ENCODE measurements at places on chromosomes 6 and 20.

DNA sequence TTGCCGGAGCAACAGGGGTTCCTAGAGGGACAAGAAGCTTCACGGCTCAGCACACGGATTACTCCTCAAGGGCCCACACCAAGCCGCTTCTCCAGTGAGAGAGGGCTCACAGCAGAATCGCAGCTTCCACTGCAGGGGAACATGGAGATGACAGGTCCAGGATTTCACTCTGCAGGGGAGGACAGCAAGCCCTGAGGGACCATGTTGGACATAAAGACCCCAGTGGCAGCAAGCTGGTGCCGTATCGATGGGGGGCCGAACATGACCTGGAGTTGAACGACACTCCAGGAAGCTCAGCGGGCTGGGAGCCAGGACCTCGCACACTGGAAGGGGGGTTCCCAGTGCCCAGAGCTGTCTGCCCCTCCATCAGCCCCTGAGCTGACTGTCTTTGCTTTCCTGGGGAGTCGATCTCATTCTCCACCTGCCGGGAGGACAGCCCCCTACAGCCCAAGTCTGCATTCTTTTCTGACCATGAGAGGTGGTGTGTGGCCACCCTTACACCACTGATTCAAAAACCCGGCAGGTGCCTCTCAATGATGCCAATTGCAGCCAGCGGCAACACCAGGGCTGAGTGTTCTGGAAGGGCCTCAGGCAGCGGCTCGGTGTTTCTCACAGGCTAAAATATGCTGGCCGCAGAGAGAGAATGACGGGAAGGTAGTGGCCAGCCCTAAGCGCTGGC, 194.5 kb upstream of the CDH4 start:
- DNase-seq = no peak

DNA sequence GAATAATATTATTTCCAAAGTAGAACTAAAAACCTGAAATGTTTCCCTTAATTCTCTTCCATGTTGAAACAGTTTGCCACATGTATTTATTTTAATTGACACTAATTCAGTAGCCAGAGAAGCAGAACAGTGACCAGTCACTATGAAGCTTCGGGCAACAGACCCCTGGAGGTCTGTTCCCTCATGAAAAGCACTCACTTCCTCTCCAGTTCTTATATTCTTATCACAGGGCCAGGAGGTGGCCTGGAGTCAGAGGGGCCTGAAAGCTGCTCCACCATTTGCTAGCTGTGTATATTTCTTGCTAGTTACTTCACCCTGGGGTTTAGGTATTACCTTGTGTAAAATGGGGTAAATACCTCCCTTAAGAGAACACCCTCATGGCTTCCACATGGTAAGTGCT, 49.1 kb downstream of the MAP7 start:
- DNase-seq = no peak

GRCh38 chr6:30470968-30471367, 18.3 kb upstream of the HLA-E start:
- DNase-seq = no peak

GRCh38 chr20:47231382-47232039, 125.0 kb downstream of the ZMYND8 start:
- DNase-seq = no peak

- DNase-seq = no peak
Observed at GRCh38 chr20:40688129-40689099, 622 bp downstream of the MAFB start.

DNA sequence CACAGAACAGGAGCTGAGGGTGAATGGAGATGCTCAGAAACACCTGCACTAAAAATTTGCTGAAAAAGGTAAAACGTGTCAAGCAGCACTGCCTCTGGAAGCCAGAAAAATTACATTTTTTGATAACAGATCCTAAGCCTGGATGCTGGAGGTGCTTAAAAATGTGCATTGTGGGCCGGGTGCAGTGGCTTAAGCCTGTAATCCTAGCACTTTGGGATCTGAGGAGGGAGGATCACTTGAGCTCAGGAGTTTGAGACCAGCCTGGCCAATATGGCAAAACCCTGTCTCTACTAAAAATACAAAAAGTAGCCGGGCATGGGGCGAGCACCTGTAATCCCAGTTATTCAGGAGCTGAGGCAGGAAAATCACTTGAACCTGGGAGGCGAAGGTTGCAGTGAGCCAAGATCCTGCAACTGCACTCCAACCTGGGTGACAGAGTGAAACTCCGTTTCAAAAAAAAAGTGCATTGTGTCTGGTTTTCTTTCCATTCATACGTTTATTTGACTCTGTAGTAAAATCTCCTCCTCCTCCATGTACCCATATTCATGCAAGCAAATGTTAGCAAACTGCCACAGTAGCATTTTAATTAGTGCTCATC, 587 bp upstream of the BTN3A1 start:
- no peak for DNase-seq

DNA sequence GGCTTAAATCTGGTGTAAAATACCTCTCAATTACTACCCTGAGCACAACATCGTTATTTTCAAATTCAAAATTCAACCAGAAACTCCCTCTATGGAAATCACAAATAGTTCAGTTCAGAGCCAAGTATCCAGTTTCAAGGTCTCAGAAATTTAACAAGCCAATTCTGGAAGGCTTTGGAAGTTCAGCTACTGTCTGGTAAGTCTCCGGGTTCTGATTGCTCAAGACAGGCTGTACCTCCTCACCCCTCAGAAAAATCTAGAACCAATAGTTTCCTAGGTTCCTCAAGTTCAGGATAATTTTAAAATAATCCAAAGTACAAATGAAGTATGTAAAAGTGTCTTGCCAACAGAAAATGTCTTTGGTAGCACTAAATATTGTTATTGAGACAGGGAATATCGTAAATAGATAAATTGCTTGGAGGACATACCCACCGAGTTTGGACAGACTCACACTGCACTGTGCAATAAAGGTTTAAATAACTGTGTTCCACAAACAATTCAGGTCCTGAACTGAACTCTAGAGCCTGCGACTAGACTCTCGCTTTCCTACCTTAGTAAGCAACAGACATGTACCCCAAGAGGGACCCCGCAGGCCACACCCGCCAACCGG, 729 bp downstream of the ATG5 start:
- no peak for DNase-seq

GRCh38 chr6:21845439-21846140, 252.0 kb downstream of the SOX4 start:
- no peak for DNase-seq

DNA sequence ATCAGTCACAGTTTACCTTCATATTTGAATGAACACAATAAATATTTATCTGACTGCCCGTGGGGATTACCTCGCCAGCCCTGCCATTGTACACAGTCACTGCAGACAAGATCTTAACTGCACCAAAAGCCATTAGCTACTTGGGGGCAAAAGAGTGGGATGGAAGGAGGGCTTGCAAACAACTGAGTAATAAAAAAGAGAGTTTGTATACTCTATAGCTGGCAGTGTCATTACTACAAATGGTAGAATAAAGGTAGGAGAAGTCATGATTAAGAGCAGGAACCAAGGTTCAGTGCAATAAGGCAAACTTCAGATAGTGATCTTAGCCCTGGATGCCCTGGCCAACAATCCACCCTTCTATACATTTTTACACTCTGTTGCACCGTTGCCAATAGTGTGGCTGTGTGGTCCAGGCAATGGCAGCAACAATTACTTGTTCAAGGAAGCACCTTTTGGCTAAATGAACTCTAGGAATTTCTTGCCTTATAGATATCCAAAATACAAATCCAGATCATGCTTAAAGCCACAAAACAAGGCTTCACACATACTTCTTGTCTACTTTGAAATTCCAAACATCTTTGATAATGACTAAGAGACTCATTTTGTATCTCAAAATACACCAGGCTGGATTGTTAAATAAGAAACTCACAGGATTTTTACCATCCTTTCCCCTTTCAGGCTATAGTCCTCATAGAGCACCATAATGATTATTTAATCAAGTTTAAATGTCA, 955.4 kb upstream of the ADGRB3 start:
- DNase-seq = no peak

GRCh38 chr20:9629831-9630230, 115.4 kb downstream of the LAMP5 start:
- no peak for DNase-seq

DNA sequence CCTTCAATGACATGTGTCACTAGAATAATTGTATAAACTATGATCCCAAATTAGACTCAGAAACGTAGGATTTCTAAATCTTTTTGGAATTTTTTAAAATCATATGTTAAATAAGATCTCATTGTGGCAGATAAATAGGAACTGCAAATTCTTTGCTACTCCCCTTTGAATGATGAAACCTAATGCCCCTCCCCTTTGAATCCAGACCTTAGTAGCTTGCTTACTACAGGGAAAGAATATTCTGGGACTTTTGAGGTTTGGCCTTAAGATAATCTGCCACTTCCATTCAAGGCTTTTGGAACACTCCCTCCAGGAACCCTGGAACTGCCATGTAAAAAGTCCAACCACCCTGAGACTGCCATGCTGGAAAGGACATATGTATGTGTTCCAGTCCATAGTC, 7.1 kb downstream of the TDP2 start:
- no peak for DNase-seq

GRCh38 chr6:56856036-56856580, 98.8 kb upstream of the BEND6 start:
- DNase-seq = no peak

DNA sequence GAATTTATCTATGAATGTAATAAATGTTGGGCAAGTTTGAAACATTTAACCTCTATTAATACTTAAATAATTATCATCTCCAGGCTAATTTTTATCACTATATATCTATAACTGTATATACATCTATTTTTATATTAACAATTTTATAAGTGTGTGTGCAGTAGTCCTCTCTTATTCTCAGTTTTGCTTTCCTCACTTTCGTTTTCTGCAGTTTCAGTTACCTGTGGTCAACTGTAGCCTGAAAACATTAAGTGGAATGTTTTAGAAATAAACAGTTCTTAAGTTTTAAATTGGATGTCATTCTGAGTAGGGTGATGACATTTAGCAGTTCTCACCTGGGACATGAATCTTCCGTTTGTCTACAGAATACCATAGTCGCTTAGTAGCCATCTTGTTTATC, 379.4 kb upstream of the MAN1A1 start:
- no peak for DNase-seq

DNA sequence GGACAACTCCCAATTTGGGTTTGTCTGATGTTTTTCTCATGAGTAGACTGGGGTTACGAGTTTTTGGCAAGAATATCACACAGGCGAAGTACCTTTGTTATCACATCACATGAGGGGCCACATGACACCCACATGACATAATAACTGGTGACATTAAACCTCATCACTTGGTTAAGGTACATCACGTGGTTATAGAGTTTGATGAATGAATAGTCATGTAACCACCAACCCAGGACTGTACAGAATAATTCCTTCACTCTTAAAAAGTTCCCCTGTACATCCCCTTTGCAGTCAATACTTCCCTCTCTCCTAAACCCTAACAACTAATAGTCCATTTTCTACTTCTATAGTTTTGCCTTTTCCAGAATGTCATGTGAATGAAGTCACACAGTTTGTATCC, 83.4 kb downstream of the REV3L start:
- no peak for DNase-seq

GRCh38 chr6:71524201-71524600, 235.6 kb downstream of the OGFRL1 start:
- DNase-seq = no peak

DNA sequence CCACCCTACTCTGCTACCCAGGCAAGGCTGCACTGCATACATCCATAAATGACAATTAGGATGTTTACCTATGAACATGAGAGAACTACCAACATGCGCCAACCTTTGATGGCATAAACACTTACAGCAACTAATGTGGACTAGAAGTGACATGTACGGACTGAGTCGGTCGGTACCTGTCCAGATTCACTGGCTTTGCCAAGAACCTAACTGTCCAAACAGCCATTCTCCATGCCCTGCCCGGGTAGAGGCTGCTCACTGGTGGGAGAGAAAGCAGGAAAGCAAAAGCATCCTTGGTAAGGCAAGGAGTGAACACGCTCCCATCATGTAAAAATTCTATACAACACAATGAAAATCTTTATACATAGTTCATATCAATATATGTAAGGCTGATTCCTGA, 30.0 kb downstream of the SYNDIG1 start:
- no peak for DNase-seq

DNA sequence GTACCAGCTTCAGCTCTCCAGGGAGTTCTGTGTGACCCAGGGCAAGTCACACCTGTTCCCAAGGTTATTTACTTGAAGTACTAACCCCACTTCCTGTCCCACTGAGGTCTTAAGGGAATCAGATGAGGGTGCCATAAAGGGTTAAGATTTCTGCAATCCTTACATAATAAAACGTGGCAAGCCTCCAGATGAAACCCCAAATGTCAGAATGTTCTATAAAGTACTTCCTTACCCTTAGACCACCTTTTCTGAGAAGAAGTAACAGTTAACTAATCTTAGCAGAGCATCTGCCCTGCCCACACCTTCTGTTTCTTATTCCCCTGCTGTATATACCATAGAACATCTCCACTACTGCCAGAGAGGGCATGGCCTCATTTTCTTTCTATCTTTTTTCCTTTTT, 6.0 kb upstream of the AVP start:
- DNase-seq = no peak

GRCh38 chr6:5763871-5764270, 242.9 kb downstream of the NRN1 start:
- DNase-seq = no peak

DNA sequence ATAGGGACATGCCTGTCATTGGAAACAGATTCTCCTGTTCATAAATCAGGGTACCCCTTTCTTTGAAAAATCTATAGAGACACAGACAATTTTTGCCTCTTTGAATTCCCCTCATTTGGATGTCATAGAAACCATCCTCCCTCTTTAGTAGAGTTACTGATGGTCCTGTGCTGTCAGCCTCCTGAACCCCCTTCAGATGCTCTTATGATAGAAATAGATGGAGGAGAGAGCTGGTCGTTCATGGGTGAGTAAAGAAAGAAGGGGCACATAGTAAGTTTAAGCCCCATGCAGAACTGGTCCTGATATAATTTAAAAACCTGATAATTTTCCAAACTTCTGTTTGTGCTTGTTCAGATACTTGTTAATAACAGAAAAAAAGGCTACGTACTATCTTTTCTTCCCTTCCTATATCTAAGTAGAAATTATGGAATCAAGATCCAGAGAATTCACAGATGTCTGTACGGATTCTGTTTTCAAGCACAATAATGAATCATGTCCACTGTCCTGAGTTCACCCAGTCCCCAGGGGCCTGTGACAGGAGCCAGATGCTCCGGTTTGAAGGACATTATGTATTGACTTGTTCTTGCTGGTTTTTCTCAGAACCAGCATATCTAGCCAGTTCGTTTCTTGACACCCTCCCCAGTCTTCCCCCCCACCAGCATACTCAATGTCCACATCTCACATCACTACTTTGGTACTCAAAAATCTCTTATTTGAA, 78.1 kb downstream of the NCOA7 start:
- DNase-seq = no peak
